ENCODE measurements at places on chromosomes 4 and X.

- no peak for DNase-seq
These were observed 893 bp downstream of the RLIM start for GRCh38 chrX:74613370-74614092.

- DNase-seq = no peak
These were observed 31.6 kb downstream of the SMIM10L2A start for GRCh38 chrX:135453381-135453780.

DNA sequence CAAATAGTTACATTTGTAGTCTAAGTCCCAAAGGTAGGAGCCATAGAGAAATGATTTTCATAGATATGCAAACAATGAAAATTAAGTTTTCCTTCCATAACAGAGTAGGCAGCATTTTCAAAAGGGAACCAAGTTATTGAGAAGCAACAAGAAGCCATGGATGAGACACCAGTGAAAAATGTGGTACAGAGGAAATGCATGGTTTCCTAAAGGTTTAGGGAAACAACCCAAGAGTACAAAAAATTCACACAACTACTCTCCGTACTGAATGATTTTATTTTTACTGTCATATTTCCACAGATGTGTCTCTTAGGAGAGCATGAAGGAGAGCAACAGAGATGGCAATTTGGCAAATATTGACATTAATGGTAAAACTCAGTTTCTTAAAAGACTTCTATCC lies 1408.9 kb upstream of the PCDH7 start:
- no peak for DNase-seq

DNA sequence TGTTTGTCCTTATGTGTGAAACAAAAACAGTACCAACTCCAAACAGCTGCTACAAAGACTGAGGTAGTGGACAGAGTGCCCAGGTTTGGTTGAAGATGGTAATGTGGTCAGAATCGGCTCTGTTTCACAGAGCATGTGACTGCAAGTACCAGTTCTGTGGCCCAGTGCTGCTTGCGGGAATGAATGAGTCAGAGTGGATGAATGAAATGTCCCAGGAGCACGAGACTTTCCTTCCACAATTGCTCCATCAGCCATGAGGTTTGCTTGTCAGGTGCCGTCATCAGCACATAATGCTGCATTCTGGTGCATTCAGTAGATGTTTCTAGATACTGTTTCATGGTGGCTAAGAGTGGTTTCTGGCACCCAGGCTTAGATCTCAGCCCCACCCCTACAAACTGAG lies 84.2 kb downstream of the GPR143 start:
- no peak for DNase-seq

- no peak for DNase-seq
These were observed 145.7 kb upstream of the NUDT6 start for GRCh38 chr4:123068081-123068480.

DNA sequence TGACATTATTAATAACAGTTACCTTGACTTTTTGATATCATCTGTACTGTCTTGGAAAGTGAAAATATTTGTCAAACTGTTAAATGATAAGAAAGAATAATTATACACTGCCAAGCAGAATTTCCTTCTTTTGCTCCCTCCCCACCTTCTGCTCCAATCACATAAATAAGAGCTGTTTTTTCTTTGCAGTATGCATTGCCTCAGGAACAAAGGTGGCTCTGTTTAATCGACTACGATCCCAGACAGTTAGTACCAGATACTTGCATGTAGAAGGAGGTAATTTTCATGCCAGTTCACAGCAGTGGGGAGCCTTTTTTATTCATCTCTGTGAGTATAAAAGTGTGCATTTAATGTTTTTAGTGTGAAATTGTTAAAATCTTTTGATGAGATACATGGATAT lies 66.1 kb downstream of the CCKAR start:
- no peak for DNase-seq

- no peak for DNase-seq
These were observed at the start of gene GPM6B for GRCh38 chrX:13816643-13817627. GPM6B (minus strand) TSS chrX:13817093; CDS start chrX:13816904, 189 bp downstream.

DNA sequence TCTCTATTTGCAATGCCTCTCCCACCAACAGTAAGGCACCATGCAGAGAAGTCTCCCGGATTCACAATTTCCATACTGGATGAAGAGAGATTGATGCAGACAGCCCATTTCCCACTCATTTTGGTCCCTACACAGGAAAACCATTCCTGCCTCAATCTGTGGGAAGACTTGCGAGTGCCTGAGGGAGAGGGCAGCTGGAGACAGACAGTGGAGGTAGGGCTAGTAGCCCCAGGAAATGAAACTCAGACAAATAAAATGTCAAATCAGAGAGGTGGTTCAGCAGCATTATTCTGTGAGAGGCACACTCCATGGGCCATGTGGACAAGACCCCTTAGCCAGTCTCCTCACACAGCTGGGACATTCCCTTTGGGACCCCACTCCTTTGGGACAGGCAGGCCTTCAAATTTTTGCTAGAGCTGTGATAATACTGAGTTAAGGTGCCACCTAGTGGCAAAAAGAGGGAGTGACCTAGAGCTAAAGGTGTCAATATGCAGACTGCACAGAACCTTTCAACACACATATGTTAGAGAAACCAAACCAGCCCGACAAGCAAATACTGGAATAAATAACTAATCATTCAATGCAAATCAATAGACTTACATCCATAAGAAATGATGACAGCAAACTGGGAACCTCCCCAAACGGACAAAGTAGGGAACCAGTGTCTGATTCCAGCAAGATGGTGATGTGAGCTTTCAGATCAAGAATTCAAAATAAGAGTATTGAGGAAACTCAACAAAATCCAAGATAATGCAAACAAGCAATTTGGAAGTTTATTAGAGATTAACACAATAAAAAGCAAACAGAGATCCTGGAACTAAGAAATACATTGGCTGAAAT lies 1865.3 kb upstream of the AGA start:
- DNase-seq = no peak

DNA sequence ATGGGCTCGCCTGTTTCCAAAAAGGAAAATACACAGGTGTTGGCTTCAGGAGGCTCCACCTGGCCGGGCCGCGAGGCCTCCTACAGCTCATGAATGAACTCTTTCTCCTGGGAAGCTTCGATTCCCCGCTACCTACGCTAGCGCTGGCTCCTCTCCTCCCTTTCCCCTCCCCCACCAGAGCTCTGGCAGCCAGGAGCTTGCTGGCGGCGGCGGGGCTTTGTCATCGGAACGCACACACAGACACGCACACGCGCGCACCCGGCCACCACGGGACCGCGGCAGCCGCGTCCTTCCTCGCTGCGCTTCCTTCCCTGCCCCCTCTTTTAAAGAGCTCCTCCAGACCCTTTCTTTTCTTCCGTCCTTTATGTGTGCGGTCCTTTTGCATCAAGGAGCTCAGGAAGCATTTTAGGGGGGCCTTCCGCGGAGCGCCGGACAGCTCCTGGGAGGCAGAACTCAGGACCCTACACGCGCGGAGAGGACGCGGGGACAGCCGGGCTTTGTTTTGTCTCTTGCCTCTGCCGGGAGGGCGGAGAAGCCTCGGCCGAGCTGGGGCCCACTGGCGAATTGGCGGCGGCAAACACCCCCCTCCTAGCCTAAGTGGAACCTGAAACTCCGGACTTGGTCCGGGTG lies 70.2 kb upstream of the BCOR start:
- DNase-seq = no peak

GRCh38 chr4:85081196-85081595 lies 114.7 kb upstream of the WDFY3 start:
- DNase-seq = no peak

DNA sequence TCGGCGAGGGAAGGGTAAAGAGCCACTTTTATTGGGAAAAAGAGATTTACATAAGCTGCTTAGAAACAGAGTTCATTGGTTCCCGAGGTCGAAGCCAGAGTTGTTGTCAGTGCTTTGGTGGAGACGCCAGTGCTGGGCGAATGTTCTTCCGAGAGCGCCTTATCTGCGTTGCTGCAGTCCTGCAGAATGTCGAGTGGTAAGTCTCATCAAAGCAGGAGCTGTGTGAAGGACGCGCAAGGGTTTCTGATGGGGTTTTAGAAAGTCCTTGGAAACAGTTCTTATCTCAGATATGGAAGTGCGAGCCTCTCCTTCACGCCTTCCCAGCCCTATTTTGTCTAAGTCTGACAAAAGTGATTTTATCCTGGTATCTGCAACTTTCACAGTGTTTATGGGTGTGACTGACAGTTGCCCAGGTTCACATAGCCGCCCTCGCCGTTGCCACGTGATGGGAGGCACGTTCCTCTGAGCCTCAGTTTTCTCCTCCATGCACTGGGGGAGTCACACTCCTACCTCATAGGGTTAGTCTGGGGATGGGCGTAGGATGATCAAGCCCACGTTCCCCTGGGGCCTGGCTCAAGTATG lies 47.3 kb upstream of the NSG1 start:
- DNase-seq = no peak

DNA sequence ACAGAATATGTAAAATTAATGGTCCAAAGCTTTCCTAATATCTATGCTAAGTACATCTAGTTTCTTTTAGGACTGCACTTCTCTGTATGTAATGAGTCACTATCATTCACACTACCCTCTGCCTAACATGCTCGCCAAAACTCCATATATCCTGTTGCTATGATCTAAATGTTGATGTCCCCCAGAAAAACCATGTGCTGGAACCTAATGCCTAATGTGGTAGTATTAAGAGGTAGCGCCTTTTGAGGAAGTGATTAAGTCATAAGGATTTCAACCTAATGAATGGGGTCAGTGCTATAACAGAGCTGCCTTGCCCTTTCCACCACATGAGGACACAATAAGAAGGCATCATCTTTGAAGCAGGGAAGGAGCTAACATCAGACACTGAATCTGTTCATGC lies 34.9 kb upstream of the NFKB1 start:
- no peak for DNase-seq

GRCh38 chr4:55352726-55353125 lies 6.7 kb downstream of the SRD5A3 start:
- DNase-seq = no peak

DNA sequence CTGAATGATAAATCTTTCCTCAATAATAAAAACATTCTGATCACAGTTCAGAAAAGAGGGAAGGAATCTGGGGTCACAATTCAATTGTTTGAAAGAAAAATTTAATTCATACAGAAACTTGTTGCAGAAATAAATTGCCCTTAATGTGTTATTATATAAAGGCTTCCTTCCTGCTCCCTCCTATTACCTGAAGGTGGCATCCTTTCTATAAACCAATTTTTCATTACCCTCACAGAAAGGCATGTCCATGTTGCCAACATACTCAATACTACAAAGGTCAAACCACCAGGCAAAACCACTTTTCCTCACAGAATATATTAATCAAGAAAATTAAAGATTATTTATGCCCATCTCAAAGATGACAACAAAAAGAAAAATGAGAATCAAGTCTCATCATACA lies 194.3 kb upstream of the CT83 start:
- no peak for DNase-seq

DNA sequence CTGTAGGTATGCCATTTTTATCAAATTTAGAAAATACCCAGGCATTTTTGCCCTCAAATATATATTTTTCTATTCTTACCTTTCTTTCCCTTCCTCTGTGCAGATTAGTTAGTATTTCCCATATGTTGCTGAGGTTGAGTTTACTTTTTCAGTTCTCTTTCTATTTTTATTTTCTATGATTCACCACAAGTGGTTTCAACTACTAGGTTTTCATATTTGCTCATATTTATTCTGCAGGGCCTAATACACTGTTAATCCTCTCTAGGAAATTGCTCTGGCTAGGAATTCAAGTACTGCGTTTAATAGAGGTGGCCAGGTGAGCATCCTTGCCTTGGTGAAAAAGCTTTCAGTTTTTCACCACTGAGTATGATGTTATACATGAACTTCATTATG lies 1535.3 kb upstream of the PCDH10 start:
- DNase-seq = no peak

DNA sequence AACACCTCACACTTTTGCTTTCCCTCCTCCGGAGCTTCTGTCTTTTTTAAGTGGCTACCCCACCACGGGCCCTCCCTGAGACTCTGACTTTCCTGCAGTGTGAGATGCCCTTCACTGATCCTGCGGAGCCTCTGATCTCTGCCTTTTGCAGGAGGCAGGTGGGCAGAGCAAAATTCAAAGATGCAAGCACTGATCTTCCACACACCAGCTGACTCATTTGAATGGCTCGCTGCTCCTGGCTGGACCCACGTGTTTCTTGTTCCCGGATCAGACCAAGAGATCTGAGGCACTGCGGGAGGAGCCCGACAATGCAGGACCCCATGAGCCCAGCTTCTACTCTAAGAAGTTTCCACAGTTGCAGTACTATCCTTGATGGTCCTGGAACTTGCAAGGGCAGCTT lies 1607.9 kb upstream of the TENM3 start:
- DNase-seq = no peak

GRCh38 chr4:173233857-173234256 lies 65.2 kb downstream of the GALNT7 start:
- no peak for DNase-seq

GRCh38 chr4:121283319-121283718 lies 97.5 kb downstream of the QRFPR start:
- DNase-seq = no peak

- DNase-seq = no peak
These were observed 532.3 kb upstream of the SMIM31 start for GRCh38 chr4:164221631-164222030.

GRCh38 chrX:48649102-48649501 lies 34.5 kb upstream of the WAS start:
- DNase-seq = no peak

GRCh38 chr4:123278755-123279154 lies 117.8 kb upstream of the SPRY1 start:
- no peak for DNase-seq

DNA sequence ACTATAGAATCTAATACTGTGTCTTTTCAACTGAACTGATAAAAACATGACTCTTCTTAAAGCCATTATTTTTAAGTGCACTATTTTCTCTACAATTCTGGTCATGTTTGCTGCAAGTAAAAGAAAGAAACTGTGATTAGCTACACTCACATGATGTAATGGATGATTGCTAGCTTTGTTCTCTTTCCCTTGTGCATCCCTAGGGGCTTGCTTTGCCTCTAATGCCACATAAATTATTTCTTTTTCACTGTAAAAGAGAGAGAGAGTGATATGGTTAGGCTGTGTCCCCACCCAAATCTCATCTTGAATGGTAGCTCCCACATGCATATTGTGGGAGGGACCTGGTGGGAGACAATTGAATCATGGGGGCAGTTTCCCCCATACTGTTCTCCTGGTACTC lies 630.2 kb upstream of the NR3C2 start:
- no peak for DNase-seq

- DNase-seq = peak; percentile 2
These were observed 50.8 kb downstream of the SMIM14 start for GRCh38 chr4:39587881-39588280.

- DNase-seq = no peak
These were observed 2017.6 kb upstream of the IGFBP7 start for GRCh38 chr4:59127743-59128142.

GRCh38 chrX:65750674-65751469 lies 83.4 kb downstream of the MSN start:
- DNase-seq = no peak

All from type B pancreatic cell (in vitro differentiated cells).